ENCODE measurements at places on chromosomes 2 and 18. TPM values are rescaled to one million over a fixed set of nuclear protein-coding genes. Genes with fewer than 3 reads are reported as not detected.

GNAL gene
- 2.2 TPM for total RNA-seq

ASB18 gene
- not detected for total RNA-seq

CRACDL gene
- not detected for total RNA-seq

TFPI gene
- 274 TPM for total RNA-seq

TLX2 gene
- under 0.01 TPM for total RNA-seq

CFC1 gene
- total RNA-seq, result not detected

TMEM163 gene
- not detected for total RNA-seq

FAM117B gene
- 1.1 TPM for total RNA-seq

ATP8B1 gene
- total RNA-seq, result 43.2 TPM

FOXD4L1 gene
- not detected for total RNA-seq

RFX8 gene
- 46.7 TPM for total RNA-seq

Data from subcutaneous preadipocyte (primary cell).